HTR-8/SVneo (cell line): ENCODE measurements at places on chromosomes 3 and 15.

DNA sequence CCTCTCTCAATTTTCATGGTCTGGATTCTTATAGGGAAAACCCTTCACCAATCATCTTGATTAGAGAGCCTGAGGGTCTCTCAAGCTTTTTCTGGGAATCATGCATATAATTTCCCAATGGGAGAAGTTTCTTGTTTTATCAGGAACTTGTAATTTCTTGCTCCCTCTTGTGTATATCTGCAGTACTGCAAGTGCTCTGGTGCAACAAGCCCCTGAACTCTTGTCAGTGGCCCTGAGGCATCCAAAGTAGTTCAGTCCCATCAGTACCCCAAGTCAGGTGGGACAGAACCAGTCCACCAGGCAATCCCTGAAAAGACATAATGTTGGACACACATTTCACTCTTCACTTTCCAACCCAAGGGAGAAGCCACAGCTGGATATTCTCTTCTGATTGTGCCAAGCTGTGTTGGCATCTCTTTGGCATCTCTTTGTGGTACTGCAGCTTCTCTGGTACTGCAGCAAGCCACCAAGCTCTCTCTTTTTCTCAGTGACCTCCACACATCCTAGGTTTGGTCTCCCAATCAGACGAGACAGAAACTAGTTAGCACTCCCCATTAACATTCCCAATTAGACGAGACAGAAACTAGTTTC, 214.5 kb downstream of the ZIC4 start:
- DNase-seq: peak; percentile 14

DNA sequence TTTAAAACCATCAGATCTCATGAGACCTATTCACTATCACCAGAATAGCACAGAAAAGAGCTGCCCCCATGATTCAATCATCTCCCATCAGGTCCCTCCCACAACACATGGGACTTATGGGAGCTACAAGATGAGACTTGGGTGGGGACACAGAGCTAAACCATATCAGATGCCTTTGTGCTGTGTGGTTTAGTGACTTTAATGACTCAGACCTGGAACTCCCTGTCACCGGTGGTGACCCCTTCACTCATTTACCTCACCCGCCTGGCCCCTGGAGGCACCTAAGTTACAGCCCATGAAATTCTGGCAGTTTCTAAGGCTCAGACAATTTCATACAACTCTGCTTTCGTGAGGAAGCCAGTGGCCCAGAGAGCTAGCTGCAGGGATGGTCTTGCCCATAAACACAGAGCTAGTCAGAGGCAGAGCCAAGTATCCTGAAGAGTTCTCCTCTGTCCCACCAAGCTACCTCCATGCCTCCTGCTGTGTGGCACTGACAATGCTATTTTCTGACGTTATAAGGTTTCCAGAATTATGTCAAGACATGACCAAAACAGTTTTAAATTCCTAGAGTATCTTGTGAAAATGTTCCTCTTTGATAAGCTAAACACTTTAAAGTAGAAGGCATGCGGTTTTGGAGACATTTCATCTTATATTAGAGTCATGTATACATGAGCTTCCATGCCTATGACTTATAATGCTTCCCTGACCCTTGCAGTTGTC, 231.1 kb upstream of the IL12A start:
- no peak for DNase-seq

DNA sequence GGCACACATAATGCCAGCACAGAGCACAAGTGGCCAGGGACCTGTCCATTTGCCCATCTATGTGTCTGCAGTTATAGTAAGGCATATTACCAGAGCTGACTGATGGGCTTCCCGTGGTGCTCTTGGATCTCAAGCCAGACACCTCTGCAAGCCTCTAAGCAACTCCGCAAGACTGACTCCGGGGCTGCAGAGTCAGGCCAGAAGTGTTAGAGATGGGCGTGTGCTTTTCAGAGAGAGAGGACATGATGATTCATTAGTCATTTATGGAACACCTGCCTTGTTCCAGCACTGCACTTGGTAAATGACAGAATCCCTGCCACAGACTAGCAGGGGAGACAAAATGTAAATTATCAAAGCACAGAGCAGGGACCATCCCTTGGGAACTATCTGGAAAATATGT, 559.0 kb downstream of the PDCD6IP start:
- DNase-seq: no peak

- DNase-seq: no peak
Observed at GRCh38 chr3:118772547-118773011, 262.1 kb downstream of the IGSF11 start.

DNA sequence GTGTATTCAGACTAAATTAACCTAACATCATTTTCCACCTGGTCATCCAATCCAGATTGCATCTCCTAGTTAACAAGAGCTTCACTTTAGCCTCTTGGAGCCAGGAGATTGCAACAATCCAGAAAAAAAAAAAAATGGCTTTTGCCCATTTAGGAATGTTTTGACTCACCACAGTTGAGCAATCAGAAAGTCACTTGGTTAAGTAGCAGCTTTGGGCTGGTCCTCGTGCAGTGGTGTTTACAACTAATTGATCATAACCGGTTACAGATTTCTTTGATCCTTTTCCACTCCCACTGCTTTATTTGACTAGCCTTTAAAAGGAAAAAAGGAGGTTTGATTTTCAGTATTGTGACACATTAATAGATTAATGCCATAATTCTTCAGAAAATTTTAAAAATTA, 688.8 kb upstream of the CCDC54 start:
- peak; percentile 62 for DNase-seq

DNA sequence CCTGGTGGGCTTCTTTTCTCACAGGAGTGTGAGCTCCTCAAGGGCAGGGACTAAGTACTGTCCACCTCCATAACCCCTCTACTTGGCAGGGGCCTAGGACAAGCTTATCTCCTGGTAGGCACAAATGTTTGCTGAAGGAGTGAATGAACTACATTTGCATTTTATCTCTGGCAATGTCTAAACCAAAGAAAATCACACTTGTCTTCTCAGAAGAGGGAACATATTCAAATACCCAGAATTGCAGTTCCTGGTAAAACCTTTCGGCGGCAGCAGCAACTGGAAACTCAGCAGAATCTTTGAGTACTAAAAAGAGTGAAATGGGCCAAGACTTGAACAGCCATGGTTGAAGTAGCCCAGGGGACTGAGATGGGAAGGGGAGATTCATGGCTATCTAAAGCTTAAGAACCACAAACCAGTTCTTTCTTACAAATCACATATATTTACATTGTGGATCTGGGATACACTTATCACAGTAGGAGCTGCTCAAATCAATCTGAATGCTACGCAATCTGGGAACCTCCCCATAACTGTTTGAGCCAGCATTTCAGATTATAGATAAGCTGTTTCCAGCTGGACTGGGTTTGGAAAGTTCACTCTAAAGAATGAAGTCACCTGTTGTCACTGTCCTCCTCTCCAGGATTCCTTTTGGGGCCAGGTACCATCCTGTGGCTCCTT, 18.7 kb upstream of the PTPN9 start:
- no peak for DNase-seq

DNA sequence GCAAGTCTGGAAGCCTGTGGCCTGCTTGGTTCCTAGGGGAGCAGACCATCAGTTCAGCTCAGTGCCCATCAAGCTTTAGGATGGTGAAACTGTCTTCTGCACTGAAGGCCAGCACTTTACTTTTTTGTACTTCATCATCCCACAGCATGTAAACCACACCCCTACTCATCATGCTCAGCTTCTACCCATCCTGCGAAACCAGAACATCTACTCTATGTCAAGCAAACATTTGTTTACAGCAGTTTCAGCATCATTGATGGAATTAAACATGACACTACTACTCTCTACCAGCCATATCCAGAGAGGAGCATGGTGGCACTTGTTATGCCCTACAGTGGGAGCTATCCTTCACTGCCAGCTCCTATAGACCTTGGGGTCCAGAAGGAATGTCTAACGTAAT, 306.6 kb downstream of the SOX2 start:
- no peak for DNase-seq
